Sigmoid colon (tissue), 7 donors: ENCODE measurements at places on chromosomes 1 and 21. TPM values are rescaled to one million over a fixed set of nuclear protein-coding genes. Genes with fewer than 3 reads are reported as not detected.

DNA sequence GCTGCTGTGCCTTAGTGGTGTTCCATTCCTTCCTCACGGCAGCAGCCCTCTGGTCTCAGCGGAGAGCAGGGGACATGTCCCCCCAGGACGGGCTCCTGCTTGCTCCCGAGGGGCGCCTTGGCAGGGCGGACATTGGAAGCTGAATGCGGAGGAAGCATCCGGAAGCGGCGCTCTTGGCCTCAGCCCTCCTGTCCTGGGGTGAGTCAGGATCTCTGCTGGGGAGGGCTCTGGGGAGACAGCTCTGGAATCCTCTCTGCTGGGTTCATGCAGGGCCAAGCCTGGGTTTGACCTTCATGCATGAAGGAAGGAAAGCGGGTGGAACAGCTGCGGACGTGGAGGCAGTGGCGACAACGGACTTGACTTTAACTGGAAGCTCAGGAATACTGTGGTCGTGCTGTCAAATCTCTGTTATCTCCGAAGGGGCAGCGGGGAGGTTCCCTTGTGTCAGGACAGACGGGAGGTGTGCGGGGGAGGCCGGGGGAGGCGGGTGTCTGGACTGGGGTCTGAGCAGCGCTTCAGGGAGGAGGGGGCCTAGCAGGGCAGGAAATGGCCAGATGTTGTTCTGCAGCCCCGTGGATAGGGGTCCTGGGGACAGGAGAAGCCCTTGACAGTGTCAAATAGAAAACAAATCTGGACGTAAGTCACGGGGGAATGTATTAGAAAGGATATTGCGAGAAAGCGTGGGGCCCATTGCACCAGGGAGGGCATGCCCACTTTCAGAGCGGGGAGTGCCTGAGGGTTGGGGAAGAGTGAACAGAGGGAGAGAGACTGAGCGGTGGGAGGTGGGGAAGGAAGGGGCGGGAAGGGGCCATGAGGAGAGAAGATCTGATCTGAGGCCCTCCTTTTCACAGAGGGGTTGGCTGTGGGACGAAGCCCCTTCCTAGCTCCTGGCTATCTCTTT lies 26.6 kb downstream of the CRYAA start:
- H3K36me3 ChIP-seq, result no peaks in the 10 kb centered on the region
- DNase-seq, result peak; percentile 69
- no peak overlapping the region for H3K27ac ChIP-seq

- no peak for DNase-seq
- no peaks in the 10 kb centered on the region for H3K36me3 ChIP-seq
- no peak overlapping the region for H3K4me3 ChIP-seq
- H3K27ac ChIP-seq, result no peak overlapping the region
- no peaks in the 10 kb centered on the region for H3K4me1 ChIP-seq
Observed at GRCh38 chr1:161933592-161934588, 89.8 kb downstream of the OLFML2B start.

GRCh38 chr1:111285879-111286278 lies 4.8 kb upstream of the CHIA start:
- no peak overlapping the region for H3K4me3 ChIP-seq
- DNase-seq, result no peak

CITED4 gene
- 59.8 TPM for total RNA-seq

SLFNL1 gene
- total RNA-seq, result 0.28 TPM
